ENCODE measurements at places on chromosomes 13 and 19.

- DNase-seq: no peak
Observed at GRCh38 chr13:78468621-78469020, 134.7 kb downstream of the POU4F1 start.

- no peak for DNase-seq
Observed at GRCh38 chr19:56639217-56639616, 3.7 kb upstream of the SMIM17 start.

DNA sequence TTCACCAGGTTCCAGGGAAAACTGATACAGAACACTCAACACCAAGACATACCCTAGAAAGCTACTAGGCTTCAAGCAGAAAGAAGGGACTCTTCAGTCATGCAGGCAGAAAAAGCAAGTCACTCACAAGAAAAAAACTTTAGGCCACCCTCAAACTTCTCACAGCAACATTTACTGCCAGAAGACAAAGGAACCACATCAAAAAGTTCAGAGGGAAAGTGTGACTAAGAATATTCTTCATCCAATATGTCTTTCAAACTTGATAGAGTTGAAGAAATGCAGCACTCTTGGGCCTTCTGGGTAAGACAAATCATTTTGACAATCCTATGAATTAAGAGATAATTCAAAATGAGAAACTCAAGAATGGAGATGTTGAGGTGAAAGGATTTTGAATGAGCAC is 7.7 kb downstream of the DZIP1 start:
- DNase-seq: no peak

DNA sequence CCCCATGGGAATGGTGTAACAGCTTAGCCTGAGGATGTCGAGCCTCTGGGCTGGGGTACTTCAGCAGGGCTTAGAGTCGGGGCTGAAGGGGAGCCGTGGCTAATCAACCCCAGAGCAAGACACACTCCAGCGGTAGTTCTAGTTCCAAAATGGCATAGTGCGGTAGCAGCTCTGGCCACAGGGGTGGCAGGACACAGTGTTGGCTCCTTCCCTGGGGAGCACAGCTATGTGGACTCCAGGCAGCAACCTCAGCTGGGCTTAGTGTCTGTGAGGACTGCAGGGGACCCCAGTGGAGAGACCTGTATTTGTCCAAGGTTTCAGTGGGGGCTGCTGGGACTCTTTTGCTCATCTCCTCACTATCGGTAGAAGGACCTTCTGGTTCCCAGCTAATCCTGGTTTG is 70.8 kb upstream of the PCDH20 start:
- DNase-seq: no peak

DNA sequence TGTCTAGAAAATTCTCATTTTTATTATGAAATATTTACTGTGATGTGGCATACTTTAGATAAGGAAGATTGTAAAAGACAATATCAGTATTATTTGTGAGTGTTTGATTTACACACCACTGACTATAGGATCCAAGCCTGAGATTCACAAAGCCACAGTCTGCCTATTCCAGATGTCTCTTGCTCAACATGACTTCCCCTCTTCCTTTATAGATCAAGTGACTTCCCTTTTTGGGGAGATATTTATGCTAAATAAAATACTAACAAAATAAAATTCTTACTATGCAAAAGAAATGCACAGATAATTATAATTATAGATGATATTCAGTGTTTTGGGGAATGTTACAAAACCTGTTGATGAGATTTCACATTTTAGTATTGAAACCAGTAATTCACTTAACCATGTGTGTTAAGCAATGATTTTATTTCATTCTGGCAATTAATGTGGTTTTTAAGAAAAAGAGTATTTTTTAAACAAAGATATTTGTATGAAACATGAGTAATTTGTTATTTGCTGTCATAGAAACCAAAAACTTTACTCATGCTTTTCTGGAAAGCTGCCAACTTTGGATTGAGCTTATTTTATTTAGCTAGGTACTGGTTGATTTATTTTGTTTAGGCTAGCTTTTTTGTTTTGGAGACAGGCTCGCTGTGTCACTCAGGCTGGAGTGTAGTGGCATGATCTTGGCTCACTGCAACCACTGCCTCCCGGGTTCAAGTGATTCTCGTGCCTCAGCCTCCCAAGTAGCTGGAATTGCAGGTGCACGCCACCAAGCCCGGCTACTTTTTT is 13.7 kb upstream of the GPR183 start:
- no peak for DNase-seq

DNA sequence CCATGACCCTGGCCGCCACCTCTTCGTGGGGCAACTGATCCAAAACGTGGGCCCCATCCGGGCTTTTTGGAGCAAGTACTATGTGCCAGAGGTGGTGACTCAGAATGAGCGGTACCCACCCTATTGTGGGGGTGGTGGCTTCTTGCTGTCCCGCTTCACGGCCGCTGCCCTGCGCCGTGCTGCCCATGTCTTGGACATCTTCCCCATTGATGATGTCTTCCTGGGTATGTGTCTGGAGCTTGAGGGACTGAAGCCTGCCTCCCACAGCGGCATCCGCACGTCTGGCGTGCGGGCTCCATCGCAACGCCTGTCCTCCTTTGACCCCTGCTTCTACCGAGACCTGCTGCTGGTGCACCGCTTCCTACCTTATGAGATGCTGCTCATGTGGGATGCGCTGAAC is 9.6 kb downstream of the INSL3 start:
- no peak for DNase-seq

DNA sequence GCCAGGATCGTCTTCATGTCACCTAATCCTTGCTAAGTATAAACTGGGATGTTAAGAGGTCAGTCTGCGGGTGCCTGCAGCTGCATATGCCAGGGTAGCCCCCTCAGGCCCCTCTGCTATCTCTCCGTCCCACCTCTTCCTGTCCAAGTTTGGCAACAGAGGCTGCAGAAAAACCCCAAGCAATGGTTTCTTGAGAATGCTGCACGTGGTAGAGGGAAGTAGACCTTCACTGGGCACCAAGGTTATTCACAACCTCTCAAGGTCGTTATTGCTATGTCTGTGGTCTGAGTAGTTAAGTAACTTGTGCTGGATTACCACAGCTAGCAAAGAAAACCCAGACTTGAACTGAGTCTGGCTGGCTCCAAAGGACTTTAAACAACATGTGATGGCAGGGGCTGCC is 77.9 kb upstream of the XPO4 start:
- no peak for DNase-seq

GRCh38 chr13:102299366-102299765 is 102.5 kb downstream of the FGF14 start:
- DNase-seq: no peak

DNA sequence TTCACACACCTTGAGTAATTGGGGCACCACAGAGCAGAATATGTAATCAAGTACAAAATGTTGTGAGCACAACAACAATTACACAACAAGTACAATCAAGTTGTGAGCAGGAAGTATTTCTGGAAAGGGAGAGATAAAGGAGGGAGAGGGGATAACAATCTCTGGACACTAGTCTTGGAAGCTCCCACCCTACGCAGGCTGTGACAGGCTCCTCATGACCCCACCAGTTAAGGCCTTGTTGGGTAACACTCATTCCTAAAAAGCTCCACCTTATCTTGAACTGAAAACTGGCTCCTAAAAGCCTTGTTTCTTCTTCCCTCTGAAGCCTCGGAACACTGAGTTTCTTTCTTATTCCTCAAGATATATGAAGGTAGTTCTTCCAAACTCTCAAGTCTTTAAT is 806.0 kb downstream of the UQCRFS1 start:
- DNase-seq: no peak

- no peak for DNase-seq
Observed at GRCh38 chr13:30502237-30502636, 36.5 kb upstream of the HMGB1 start.

- no peak for DNase-seq
Observed at GRCh38 chr13:98543378-98544103, 33.4 kb downstream of the STK24 start.

- DNase-seq: no peak
Observed at GRCh38 chr19:29287061-29287460, 74.1 kb upstream of the UQCRFS1 start.

- DNase-seq: no peak
Observed at GRCh38 chr13:60981407-60981806, 434.2 kb downstream of the PCDH20 start.

DNA sequence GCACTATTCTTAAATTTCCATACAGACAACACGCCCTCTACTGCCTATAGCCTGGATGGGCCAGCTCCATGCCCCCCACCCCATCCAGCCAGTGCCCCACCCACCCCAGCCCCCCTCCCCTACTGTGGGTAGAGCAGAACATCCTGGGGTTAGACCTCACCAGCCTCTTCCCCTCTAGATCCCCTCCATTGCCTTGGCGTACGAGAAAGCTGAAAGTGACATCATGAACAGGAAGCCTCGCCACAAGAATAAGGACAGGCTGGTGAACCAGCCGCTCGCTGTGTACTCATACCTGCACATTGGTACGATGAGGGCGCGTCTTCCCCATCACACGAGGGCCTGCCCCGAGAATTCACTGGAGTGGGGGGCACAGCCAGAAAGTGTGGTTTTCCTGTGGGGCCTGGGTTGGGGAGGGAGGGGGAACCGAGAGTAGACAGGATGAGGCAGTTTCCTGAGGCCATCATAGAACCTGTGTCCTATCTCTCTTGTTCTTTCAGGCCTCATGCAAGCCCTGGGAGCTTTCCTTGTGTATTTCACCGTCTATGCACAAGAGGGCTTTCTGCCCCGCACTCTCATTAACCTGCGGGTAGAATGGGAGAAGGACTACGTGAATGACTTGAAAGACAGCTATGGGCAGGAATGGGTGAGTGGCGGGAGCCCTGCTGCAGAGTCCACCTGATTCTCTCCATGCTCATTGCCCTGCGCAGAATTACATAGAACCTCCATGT is 29.1 kb downstream of the ATP12A start:
- DNase-seq: peak; percentile 64

- no peak for DNase-seq
Observed at GRCh38 chr13:40153516-40153915, 498.1 kb downstream of the COG6 start.

GRCh38 chr13:100209857-100210825 is 121.2 kb downstream of the PCCA start:
- no peak for DNase-seq

GRCh38 chr13:44464471-44464870 is 90.8 kb downstream of the SERP2 start:
- no peak for DNase-seq

- no peak for DNase-seq
Observed at GRCh38 chr13:51021811-51022210, 89.3 kb downstream of the C13orf42 start.

DNA sequence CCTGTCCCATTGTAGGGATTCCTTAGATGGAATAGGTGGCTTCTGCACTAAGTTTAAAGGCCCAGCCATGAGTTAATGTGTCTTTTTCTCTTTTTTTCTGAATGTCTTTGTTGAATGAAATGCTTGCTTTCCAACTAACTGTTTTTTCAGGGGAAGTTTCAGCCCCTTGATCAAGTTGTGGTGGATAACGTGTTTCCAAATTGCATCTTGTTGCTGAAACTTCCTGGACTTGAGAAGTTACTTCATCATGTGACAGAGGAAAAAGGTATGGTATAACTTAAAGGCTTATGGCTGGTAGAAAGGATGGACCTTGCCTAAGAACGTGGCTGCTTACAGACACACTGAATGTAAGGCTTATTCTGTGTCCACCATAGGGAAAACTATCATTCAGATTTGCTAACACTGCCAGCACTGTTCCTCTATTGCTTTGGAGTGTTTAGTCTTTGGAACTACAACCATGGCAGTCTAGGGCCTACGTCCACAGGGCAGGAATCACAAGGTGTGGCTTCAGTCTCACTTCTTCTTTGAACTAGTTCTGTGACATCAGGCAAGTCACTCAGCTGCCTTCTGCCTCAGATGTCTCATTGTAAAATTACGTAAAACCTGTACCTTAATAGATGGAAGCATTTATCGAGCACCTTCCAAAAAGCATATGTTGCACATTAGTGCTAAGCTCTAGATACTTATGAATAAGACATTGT is 25.3 kb downstream of the RNASEH2B start:
- no peak for DNase-seq

GRCh38 chr13:46179969-46180763 is 1.8 kb downstream of the LCP1 start:
- DNase-seq: no peak

DNA sequence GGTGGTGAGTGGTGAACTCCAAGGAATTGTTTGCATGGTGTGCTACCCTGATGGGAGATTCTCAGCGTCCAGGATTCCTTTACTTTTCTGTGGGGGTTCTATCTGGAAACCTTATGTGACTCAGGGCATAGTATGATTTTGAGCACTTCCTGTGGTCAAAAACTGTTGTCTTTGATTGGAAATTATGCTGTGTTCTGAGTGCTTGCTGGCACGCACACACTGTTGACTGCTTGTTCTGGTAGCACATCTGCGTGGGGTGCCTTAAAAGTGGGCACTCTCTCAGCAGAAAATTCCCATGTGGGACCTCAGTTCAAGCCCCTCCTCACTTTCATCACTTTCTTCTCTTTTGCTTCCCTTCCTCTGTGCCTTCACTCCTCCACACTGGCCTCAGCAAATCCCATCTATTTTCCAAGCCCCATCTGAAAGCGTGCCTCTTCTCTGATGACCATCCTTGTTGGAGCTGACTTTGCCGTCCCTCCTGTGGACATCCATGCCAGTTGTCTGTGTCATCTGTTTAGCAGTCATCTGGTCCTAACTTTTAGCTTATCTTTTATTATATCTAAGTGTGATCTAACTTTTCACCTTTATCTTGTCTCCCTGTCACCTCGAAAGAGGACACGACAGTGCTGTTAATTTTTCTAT is 56.4 kb upstream of the NPAS1 start:
- no peak for DNase-seq

DNA sequence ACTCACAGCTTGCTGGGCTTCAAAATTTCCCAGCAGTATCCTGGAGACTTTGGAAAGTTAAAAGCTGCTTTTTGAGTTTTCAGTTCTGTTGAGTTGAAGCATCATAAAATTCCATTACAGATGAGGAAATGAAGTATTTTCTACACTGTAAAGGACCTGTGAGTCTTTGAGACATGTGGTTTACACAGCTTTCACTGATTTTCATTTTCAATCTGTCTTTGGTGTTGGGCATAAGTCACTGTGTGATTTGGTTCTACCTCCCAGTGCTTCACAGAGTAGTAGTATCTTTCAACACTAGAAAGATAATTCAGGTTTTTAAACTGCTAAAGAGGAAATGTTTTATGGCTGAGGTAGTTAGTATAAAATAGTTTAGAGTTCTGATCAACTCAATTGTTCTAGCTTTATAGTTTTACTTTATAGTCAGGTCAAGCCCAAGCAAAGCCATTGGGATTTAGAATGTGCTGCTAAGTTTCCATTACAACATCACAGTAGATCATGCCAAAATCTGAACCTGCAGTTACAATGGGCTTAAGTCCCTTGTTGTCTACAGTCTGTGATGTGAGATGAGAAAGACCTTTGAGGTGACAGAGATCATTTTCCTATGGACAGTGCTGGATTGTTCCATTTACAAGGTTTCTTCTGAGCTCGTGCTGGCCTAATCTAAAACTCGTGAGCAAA is 161.6 kb downstream of the FLT1 start:
- no peak for DNase-seq

GRCh38 chr19:13961826-13962698 is 9.8 kb downstream of the DCAF15 start:
- DNase-seq: no peak

GRCh38 chr13:113413178-113413897 is 40.0 kb downstream of the ADPRHL1 start:
- DNase-seq: no peak

Measured in activated naive CD8-positive, alpha-beta T cell treated with anti-CD3 and anti-CD28 coated beads, Interleukin-2, amount 50 U/mL, for 24 hours (primary cell).